ENCODE measurements at places on chromosomes 7 and 10.

- DNase-seq = peak; percentile 73
Measured at GRCh38 chr7:44145969-44146911, 5.1 kb upstream of the MYL7 start.

- no peak for DNase-seq
Measured at GRCh38 chr10:72242675-72243074, 26.6 kb upstream of the ASCC1 start.

- DNase-seq = no peak
Measured at GRCh38 chr10:69332278-69333010, 54.1 kb downstream of the HK1 start.

DNA sequence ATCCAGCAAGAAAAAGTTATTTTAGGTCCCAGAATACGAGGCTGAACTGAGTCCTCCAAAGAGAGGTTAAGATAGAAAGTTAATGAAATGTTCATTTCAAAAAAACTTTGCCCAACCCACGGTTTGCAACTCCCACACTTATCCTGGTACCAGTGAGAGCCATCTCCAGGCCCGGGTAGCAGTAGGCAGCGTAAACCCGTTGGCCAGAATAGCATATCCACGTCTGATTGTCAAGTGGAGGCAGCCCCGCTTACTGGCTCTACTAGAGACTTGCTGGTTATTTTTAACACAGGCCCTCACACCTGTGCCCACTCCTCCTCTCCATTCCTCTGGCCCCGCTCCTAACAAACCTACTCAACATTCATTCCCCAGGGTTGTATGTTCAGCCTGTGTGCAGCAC, 109.7 kb downstream of the HIP1 start:
- no peak for DNase-seq

DNA sequence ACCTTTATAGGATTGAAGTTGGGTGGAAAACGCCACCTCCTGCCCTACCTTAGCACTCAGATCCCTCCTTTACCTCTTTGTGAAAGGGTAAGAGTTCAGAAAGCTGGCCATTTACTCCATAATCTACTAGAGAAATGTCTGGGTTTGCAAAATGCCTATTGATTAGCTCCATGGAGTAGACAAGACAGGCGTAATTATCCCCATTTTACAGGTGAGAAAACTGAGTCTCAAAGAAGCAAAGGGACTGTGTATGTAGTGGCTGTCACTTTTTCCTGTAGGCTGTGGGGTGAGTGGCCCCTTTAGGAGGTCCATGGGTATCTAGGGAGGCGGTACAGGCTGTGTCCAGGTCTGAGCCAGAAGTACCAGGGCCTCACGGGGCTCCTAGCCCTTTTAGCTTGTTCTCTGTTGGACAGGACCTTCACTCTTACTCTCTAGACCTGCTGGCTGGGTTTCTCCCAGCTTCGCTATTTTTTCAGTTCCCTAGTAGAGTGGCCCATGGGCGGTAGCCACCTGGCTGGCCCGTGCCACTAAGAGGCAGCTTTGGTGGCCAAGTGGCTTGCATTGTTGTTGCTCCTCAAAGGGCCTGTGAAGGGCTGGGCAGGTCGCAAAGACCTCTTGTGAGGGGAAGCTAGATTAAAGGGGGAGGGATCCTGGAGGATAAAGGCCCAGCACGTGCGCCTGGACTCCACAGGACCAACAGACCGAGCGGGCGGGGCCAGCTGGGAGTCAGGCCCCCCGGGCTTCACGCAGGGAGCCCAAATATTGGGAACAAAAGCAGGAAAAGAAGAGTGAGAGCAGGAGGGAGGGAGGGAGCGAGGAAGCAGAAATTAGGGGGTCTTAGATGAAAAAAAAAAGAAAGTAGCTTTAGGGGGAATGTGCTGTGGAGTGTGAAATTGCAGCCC, 4.7 kb upstream of the PAX2 start:
- no peak for DNase-seq

DNA sequence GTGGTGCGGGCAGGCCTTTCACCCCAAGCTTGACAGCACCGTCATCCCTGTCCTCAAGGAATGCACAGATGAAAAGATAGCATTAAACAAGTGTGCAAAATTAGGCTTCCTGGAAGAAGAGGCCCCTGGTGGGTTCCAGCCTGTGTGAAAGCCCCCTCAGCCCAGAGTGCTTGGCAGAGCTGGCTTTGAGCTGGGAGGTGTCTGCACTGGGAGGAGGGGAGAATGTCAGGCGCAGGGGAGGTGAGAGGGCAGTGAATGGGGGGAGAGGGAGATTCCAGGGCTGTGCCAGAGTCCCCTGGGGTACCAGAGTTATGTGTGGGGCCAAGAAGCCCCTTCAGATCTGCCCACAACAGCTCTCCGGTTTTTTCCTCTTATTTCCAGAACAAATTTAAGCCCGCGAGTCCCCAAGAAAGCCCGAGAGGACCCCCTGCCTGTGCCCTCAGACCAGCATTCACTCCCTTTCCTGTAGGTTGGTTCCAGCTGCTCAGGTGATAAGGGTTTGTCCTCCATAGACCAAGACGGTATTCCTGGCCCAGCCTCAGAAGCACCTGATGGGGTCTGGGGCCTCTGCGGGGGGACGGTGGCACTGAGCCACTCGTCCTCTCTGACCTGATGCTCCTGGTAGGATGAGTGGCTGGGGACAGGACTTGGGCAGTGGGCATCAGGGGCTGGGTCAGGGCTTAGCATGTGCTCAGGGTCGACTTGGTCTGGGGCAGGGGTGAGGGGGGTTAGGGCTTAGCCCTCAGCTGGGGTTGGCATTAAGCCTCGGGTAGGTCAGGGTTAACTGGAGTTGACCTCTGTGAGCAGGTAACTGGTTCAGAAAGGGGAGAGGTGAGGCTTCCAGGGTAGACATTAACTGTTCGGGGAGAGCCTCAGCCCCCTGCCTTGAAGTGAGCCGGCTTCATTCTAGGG, 43.4 kb downstream of the ADCYAP1R1 start:
- no peak for DNase-seq

- DNase-seq = no peak
Measured at GRCh38 chr10:11516431-11516746, 95.1 kb downstream of the USP6NL start.

DNA sequence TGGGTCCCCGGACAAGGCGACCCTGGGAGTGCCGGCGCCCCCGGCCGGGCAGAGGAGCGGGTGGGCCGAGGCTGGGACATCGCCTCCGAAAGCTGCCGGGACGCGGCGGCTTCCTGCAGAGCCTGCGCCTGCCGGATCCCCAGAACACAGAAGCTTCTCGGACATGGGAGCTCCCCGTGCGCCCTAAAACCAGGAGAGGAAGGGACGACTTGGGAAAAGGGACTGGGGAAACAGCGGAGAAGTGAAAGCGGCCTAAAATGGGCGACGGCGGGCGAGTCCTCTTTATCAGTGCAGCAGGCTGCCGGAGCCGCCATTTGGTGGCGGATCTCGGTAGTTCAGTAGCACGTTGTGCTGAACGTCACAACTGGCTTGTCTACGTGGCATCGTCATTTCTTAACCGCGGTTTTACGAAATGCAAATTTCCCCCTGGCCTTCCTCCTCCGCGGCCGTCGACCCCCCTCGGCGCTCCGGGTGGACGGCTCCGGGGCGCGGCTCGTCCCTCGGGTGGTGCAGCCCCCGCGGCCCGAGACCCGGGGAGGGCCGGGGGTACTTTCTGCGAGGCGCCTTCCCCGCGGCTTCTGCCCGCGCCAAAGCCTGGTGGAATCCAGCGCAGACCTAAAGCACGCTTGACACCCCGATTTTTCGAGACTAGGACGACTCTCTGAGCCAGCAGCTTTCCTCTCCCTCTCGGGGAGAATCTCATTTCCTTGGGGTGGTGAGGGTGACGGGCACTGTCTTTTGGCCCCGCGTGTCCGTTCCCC, 9.9 kb upstream of the SPAG6 start:
- DNase-seq = peak; percentile 67

GRCh38 chr10:78160591-78160990, 126.9 kb downstream of the RPS24 start:
- no peak for DNase-seq

Data from effector memory CD4-positive, alpha-beta T cell (primary cell).